ENCODE measurements at places on chromosomes 12 and 14.

DNA sequence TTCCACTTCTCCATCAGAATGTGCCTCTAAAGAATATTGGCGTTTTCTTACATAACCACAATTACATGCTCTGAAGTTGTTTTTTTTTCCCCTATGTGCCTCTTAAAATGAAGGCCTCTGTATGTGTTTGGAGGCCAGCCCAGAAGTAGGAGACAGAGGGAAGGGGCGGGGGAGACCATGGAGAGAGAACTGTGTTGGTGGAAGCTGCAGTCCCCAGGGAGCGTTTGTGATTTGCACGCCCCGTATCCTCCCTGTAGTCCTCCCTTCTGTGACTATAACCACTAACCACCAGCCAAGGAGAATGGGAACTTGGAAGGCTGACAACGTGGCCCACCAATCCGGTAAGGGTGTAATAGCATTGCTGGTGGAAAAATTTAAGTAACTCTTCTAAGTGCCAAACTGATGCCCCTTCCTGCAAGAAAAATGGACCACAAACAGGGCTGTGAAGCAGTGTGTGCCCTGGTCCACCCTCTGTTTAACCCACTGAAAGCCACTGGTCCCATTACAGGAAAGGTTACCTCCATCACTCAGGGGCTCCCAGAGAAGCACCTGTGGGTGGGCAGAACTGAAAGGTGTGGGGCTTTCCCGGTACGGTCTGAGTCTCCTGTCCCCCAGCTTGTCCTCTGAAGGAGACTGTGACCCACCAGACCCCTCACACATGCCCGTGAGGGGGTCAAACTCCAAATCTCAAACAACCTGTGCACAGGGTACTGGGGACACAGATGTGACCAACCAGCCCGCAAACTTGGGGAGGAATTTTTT, 36.8 kb downstream of the CCDC88C start:
- DNase-seq: no peak

- no peak for DNase-seq
Measured at GRCh38 chr12:5184186-5184585, 140.5 kb downstream of the KCNA5 start.

DNA sequence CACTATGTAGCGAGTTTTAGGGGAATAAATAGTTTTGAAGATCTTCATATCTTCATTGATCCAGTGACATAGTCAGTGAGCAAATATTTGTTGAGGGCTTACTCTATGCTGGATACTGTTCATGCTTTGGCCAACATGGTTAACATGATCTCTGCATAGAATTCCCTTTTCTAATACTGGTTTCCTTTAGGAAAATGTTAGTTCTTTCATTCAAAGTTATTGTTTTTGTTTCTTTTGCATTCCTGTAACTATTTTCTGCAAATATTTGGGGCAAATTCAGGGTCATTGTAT, 226.5 kb downstream of the C12orf50 start:
- DNase-seq: no peak

DNA sequence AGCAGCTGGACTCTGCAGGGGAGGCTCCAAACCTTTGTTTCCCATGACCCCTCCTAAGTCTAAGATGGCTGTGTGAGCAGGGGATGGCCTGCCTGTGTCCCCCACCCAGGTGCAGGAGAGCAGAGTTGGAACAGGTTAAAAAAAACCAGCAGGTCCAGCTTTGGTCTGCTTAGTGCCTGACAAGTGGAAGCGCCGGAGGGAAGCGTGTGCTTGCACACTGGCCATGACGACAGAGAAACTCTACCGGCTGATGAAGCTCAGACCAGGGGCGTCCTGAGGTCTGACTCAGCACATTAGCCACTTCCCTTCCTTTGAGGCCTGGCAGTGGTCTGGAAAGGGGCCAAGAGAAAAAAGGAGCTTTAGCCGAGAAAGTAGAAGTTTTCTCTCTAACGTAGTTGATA, 280.1 kb downstream of the VRK1 start:
- DNase-seq: peak; percentile 37

GRCh38 chr14:103107455-103107854, 12.9 kb downstream of the EXOC3L4 start:
- no peak for DNase-seq

GRCh38 chr14:102157346-102157745, 17.6 kb downstream of the WDR20 start:
- DNase-seq: no peak

GRCh38 chr12:47753021-47754001, 5.4 kb downstream of the RAPGEF3 start:
- no peak for DNase-seq

DNA sequence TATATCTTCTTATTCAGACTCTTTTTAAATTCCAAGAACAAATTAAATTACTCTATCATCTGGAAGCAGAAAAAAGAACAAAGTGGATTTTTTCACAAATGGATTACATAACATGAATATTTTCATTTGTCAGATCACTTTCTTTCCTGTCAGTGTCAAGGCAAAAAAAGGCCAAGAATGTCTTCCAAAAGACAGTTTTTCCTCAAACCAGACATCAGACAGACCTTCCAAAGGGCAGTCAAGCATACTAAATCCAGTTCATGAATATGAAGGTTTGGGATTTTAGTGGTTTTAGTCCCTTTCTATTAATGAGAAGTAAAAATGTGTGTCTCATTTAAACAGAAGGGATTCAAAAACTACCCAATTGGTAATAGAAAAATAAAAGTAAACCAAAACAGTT, 336.0 kb downstream of the CEP128 start:
- no peak for DNase-seq

DNA sequence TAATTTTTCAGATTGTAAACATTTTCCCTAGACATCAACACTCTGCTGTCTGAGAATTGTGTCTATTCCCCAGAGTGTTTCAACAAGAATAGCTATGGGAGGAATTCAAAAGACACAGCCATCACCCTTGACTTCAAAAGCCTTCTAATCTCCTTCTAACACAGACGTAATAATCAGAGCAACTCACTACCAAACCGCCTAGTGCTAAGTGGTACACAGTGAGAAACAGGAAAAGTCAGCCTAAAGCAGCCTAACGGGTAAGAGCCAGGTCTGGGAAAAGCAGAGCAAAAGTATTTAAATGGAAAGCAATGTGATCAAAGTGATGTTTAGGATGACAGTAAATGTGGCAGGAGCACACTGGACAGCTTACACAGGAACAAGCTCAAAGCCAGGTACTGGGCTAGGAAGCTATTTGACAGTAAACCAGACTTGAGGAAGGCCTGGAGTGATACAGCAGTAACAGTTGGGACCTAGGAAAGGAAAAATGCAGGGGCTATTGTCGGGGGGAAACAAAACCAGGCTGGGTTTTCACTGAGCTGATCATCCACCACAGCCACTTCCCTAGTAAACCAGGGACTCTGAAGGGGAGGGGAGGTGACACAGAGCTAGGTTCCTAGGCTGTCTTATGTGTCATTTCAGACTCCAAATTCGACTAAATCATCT, 29.4 kb downstream of the CORO1C start:
- no peak for DNase-seq

GRCh38 chr12:112927925-112928324, 10.3 kb upstream of the OAS3 start:
- no peak for DNase-seq

DNA sequence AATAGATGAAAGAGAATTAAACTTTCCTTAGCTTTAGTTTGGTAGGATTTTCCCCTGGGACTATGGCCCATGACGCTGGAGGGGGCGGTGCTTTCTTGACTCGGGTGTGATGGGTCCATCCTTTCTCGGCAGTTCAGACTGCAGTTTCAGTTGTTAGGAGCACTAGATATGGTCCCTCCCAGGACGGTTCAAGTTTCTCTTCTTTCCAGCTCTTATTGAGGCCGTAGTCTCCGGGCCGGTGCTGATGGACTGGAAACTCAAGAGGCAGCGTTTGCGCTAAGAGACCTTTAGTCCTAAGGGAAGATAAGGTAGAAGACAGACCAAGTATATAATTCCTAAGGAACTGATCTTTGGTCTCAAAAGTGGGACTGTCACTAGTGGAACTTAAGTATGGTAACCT, 111.2 kb downstream of the RIN3 start:
- no peak for DNase-seq

- no peak for DNase-seq
Measured at GRCh38 chr12:129394177-129394825, 509.5 kb downstream of the TMEM132D start.

DNA sequence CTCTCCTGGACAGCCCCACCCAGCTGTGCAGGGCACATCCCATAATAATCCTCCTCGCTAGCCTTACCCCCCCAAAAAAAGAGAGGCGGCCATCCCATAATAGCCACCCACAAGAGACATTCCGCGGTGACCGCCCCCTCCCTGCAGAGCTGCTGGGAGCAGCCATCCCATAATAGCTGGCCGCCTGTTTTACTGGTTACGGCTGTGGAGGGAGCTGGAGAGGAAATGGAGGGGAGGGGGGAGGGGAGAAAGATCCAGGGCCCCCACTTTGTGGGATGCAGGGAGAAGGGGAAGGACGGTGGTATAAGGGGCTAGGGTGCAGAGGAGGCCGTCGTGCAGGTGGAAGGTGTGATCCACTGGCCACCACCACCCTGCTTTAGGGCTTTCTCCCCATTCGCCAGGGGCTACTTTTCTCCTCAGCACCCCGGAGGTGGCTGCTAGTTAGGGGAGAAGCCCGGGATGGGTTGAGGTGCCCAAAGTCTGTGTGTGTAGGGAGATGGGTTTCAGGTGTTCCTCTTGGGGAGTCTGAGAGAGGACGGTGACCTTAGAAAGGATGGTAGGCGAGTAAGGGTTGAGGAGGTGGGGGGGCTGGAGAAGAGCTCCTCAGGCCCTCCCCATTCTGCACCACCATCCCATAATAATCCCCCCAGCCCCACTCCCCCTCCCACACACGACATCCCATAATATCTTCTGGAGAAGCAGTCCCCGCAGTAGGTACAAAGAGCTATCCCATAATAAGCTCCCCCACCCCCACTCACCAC, 6.0 kb upstream of the CHD4 start:
- peak; percentile 59 for DNase-seq

DNA sequence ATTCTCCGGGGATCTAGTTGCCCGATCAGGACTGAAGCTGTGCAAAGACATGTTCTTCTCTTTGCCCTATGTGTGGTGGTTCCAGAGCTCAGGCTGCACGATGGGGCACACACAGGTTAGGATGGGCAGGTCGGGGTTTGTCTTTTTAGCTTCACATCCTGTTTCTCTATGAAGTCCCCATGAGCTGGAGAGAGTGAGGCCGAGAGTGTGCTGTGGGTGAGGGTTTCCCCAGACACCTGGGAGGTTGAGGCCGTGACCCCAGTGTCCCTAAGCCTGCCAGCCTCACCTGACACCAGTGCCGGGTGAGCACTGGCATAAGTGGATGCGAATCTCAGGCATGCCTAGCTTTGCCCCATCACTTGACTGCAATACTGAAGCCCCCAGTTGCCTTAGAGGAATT, 32.9 kb upstream of the IGF1 start:
- no peak for DNase-seq

DNA sequence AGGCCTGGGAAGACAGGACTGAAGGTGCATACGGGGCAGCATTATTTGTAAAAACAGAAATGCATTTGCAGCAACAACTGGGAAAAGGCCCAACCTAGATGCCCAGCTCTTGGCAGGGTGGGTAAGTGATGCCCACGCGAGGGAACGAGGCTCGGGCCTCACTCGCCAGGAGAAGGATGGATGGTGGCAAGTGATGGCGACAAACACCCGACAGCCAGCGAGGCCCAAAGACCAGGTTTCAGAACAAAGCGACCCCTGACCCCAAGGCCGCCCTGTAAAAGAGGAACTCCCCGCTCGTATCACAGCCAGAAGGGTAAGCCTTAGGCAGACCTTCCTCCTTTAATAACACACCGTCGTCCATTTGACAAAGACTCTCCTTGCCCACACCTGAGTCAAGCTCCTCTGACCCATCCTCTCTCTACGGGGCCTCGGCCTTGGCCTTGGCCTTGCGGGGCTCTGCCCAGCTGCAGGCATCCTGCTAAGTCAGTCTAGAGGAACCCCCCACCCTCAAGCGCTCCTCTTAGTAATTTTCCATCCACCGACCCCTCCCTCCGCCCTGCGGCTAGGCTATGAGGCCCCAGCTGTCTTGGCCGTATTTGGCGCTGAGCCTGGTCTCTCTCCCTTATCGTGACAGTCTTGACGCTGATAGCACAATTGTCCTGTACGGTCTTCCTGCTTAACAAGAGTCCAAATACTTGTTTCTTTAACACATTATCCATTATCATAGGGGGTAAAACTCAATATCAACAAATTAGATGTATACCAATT, 80.2 kb downstream of the NCOR2 start:
- DNase-seq: no peak

GRCh38 chr12:32671930-32672780, 6.9 kb upstream of the DNM1L start:
- DNase-seq: peak; percentile 64

GRCh38 chr14:56998728-56999127, 188.4 kb upstream of the OTX2 start:
- no peak for DNase-seq

GRCh38 chr12:27733052-27733656, 22.5 kb downstream of the MRPS35 start:
- peak; percentile 41 for DNase-seq

DNA sequence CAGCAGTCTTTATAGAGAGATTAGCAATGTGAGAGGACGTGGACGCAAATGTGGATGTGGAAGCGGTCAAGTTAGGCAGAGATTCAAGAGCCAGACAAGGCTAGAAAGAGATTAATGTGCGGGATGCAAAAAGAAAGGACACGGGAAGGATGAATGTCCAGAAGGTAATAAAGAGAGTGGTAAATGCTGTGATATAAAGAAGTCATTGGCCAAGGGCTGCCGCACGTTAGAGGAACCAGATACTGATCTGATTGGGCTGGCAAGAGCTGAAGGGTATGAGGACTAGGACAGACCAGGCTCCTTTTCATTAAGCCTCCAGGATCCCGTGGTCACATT, 59.5 kb downstream of the DHRS2 start:
- DNase-seq: no peak

DNA sequence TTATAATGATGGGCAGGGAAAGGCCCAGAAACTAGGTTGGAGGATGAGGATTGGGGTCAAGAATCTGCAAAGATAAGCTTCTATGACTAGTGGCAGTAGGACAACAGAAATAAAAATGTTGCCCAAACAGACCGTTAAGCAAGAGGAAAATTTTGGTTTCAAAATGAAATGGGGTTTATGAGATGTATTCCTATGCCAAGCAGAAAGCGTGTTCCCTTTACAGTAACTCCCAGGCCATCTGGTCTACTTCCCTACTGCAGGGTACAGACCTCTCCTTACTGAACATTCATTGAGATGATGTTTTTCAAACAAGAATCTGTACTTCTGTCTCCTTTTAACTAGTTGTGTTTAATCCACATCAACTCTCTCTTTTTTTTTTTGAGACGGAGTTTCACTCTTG, 20.4 kb upstream of the TMEM229B start:
- DNase-seq: no peak

DNA sequence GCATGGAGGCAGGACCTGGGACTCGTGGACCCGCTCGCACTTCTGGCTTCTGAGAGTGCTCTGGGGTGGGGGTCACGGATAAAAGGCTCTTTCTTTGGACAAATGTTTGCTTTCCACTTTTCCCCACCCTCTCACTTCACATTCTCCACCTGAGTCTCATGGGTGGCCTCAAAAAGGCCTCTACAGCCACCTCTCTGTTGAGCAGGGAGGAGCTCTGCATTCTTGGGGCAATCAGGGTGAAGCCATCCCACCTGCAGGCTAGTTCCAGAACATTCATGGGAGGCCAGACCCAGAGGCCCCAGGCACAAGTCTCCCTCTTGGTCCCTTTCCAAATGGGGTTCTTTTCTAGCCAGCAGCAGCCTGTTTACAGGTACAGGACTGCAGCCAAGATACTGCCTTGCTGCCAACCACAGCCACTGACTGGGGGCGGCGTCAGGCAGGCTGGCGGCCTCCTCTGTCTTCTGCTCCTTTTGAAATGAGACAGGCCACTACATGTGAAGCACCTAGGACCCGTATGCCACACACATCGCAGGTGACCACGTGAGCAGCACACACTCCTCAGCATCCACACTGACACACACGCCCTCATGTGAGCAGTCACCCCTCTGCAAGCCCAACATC, 18.2 kb upstream of the CEBPE start:
- DNase-seq: no peak

- DNase-seq: no peak
Measured at GRCh38 chr14:58296726-58297125, 1.6 kb upstream of the ARID4A start.

Measured in GM13976 (cell line).